Stimulated activated CD4-positive, alpha-beta T cell treated with anti-CD3 and anti-CD28 coated beads, Interleukin-4, amount 100 ng/mL, for 1 hour (primary cell): ENCODE measurements at places on chromosomes 2 and 18.

GRCh38 chr2:147051248-147051647, 793.6 kb upstream of the ACVR2A start:
- no peak for DNase-seq

- DNase-seq = no peak
These were observed 376.3 kb downstream of the ARHGAP15 start for GRCh38 chr2:143505542-143505941.

GRCh38 chr2:238972146-238972445, 124.2 kb downstream of the TWIST2 start:
- DNase-seq = no peak

- peak; percentile 26 for DNase-seq
These were observed 33.3 kb downstream of the UXS1 start for GRCh38 chr2:106160786-106161261.
